Right atrium auricular region (tissue), 2 donors: ENCODE measurements at places on chromosomes 5 and 9. TPM values are rescaled to one million over a fixed set of nuclear protein-coding genes. Genes with fewer than 3 reads are reported as not detected.

- no peak for DNase-seq
These were observed 16.2 kb downstream of the BTF3 start for GRCh38 chr5:73514418-73514817.

DNA sequence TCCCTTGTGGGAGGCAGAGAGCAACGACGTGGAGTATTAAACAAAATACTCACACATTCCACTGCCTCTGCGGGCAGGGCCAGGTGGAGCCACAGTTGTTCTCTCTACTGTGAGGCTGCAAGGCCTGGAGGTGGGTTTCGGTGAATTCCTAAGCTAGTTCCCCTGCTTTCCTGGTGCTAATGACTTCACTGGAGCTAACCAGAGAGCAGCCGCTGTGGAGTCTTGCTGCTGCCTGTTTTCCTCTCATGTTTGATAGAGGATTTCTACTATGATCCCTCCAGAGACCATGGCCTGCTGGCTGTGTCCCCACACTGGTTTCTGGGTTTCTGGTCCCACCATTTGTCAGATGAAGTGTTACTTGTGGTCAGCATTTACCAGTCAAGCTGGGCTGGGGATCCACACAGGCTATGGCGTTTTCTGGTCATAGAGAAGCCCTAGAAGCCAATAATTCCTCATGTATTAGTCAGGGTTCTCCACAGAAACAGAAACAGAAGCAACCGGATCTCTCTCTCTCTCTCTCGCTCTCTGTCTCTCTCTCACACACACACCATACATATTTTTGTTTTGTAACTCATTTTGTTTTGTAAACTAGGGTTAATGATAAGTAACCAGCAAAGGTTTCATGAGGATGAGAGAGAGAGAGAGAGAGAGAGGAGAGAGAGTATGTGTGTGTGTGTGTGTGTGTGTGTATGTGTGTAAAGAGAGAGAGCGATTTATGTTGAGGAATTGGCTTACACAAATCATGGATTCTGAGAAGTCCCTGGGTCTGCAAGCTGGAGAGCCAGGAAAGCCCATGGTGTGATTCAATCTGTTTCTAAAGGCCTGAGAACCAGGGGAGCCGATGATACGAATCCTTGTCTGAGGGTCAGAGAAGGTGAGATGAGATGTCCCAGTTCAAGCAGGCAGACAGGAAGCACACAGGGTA lies 403.0 kb downstream of the GADD45G start:
- no peak for DNase-seq

DNA sequence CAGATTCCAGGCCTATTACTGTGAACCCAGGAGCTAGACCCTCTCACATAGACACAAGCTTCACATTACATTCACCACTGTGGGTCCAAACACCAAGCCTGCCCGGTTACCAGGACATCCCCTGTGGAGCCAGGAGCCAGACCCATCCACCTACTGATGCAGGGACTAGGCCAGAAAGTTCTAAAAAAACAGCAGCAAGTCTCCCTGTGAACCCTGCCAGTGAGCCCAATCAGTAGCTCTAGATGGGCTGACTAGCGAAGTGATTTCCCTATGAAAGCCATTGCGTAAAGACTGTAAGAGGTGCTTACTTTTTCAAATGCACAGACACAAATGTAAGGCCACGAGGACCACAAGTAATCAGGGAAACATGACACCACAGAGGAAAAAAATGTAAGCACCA lies 352.3 kb downstream of the TMEM161B start:
- no peak for DNase-seq

The FOXD4L5 gene
- not detected for total RNA-seq

- DNase-seq: no peak
These were observed 35.6 kb upstream of the N4BP3 start for GRCh38 chr5:178077751-178078150.

The RNF224 gene
- not detected for total RNA-seq

The MAMDC4 gene
- total RNA-seq: 1.7 TPM

GRCh38 chr5:140356853-140357725 lies 2.9 kb upstream of the SLC4A9 start:
- DNase-seq: no peak

DNA sequence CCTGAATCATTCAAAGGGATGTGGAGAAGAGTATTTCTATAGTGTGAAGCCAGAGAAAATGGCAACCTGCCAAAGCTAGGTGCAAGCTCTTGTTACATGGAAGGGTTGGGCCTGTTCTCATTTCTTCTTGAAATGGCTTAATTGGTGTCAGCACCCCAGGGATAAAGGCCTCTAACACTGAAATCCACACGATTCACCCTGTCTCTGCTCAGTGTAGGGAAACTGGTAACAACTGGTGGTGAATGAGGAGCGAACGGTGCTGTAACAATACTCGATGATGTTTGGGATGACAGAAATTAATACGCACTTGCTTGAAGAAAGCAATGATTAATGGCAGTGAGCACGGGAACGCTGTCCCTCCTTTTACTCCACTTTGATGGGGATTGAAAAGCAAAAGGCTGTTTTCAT lies 16.2 kb downstream of the PBX3 start:
- no peak for DNase-seq

DNA sequence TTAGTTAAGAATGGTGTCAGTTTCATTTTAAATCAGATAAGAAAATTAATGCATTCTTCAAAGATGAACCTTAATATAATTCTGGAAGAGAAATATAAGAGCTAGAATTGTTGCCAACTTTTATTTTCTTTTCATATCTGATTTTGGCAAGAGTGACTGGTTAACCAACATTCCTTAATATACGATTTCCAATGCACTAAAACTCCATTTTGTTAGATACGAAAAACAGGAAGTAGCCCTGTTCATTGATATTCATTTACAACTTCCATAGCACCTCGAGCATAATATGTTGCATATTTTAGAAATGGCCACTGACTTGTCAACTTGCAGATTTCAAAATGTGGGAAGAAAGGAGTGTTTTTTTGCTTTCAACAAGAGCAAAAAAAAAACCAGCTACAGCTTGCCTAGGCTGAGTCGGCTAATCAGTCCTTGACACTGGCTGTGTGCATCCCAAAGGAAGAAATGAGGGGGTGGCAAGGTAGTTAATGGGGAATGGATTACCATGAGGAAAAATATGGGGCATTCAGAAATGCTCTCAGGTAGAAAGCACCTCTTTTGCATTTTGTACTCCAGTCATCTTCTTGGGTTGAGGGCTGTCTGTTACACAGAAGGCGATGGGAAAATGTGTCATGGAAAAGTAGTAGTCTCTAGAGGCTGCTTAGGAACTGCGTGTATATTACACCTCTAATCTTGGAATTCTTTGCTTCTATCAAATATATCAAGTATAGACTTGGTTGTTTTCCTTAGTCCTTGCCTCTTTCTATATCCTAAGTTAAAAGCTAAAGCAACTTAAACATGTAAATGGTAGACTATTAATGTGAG lies 3.9 kb downstream of the MAP3K1 start:
- no peak for DNase-seq

DNA sequence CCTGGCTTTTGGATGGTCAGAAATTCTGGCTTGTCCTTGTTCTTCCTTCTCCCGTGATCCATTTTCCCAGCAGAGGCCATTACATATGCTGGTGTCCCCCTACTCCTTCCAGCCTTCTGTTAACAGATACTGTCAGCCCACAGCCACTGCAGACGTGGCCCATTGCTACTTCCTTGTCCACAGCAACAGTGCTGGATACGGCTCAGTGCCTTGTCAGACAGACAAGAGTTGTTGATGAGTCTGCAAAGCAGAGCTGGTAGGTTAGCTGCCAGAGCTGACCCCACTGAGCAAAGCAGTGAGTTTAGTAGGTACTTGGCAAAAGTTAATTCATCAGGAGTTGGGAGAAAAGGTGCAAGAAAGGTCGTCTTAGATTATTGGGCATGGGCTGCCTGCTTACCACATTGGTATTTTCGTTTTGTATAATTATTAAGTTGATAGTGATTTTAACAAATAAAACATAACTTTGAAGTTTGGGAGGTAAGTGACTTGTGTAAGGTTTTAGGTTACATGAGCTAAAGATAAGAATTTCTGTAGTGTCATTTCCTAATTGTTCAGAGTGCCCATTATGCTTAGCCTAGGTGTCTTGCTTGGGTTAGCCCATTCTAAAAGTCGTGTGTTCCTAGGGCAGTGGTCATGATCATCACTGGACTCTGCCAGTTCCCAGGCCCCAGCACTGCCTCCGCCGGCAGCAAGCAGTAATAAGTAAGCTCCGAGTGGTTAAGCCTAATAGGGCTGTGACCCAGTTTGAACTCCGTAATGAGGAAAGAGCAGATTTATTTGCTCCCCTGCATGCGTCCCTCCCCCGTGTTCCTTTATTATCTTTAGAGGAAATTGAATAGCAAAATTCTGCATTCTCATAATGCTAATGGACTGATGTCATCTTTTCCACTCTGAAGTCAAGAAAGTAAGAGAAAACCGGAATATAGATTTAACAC lies 292.0 kb downstream of the FANCC start:
- peak; percentile 82 for DNase-seq

DNA sequence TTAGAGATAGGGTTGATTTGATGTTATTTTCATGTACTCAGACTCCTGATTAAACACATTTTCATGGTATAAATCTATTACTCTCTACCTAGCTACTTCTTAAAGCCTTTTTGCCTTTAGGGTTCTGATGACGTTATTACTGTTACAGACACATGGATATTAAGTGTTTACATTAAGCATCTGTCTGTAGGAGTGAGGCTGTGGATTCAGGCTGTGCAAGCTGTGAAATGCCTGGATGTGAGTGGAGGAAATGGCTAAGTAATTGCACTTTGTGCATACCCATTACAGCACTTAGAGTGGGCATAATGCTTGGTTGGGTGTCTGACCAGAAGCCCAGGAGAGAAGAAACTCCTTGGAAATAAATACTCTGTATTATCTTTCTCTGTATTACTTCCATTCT lies 186.8 kb downstream of the SNX18 start:
- no peak for DNase-seq

The SLC6A18 gene
- not detected for total RNA-seq

The ANKRD34B gene
- total RNA-seq: not detected

GRCh38 chr5:150035139-150035895 lies 34.8 kb downstream of the HMGXB3 start:
- no peak for DNase-seq

The C9 gene
- not detected for total RNA-seq

DNA sequence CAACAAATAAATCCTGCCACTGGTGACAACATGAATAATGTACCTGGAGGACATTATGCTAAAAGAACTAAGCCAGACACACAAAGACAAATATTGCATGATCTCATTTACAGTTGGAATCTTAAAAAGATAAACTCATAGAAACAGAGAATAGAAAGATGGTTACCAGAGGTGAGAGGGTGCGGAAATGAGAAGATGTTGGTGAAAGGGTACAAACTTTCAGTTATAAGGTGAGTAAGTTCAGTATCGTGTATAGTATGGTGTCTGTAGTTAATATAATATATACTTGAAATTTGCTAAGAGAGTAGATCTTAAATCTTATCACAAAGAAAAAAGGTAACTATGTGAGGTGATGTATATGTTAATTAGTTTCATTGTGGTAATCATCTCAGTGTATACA lies 63.3 kb downstream of the PRRC1 start:
- DNase-seq: no peak

DNA sequence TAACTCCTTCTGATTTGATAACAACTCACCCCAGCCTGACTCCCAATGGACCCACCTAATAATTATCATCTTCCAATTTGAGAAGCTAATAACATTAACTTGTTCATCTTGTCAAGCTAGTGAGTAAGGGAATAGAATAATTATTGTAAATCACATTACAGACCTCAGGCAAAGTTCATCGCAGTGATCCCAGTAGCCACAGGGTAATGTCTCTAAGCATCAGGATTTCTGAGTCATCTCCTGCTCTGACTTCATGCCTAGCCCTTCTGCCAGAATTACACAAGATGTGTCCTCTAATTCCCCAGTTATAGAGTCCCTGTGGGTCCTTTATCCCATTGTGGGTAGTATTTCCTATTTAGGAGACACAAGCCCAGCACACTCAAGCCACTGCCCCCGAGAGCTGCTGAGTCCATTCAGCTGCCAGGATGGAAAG lies 365.7 kb downstream of the DEPDC1B start:
- DNase-seq: no peak

DNA sequence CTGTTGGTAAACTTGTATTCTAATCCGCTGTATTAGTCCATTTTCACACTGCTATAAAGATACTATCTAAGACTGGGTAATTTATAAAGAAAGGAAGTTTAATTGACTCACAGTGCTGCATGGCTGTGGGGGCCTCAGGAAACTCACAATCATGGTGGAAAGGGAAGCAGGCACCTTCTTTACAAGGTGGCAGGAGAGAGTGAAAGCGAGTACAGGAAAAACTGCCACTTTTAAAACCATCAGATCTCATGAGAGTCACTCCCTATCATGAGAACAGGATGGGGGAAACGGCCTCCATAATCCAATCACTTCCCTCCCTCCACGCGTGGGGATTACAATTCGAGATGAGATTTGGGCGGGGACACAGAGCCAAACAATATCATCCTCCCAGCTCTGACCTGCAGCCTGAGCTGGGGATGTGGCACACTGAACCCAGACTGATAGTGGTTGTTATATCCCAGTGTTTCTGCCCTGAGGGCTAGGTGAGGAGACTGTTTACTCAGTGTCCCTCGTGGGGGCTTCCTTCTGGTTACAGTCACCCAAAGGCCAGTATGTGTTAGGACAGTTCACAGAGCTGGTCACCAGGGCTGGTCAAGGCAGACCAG lies 488.3 kb downstream of the KDM4C start:
- DNase-seq: no peak

The KIAA0825 gene
- 4.3 TPM for total RNA-seq

DNA sequence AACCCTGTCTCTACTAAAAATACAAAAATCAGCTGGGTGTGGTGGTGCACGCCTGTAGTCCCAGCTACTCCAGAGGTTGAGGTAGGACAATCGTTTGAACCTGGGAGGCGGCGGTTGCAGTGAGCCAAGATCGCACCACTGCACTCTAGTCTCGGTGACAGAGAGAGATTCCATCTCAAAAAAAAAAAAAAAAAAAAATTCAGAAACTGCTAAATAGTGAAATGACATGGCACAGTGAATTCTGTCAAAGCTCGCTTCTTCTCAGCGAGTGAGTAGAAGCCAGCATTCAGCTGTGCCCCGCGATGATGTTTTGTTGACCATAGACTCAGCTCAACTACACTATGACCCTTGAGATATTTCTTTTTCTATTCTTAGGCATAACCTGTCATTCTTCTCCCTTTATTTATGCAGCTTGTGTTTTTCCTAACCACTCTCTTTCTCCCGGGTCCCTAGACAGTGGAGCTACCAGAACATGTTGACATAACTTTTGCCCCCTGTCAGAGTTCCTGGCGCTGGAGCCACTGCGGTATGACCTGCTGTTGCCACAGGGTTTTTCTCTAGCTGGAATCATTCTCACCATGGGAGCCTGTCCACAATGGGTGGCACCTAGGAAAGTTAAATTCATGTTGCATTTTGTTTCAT lies 13.5 kb upstream of the IQGAP2 start:
- DNase-seq: no peak
